ENCODE measurements at places on chromosomes 11 and 22. TPM values are rescaled to one million over a fixed set of nuclear protein-coding genes. Genes with fewer than 3 reads are reported as not detected.

The C11orf21 gene
- total RNA-seq: not detected

The ACTN3 gene
- total RNA-seq: 36.9 TPM

DNA sequence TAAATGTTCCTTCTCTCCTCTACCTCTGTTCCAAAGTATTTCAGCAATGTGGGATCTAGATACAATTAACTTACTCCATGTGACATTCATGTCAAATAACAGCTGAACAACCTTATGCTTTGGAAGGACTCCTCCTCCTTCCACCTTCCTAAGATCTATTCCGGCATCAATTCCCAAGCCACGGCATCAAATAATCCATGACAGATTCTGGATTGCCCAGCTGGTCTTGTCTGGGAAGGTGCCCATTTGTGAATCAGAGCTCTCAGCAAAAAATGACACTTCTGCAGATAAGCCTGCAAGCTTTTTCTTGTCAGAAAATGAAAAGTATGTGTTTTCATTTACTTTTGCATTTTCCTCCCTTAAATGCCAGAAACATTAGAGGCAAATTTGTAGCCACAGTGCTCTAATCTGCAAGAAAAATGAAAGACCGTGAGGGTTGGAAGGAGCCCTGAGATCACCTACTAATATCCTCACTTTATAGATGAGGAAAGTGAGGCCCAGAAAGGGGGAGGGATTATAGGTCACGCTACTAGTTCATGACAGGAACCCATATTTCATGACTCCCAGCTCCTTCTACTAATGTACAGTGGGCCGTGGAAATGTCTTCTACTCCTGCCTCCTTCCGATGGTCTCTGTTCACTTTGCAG lies 124.0 kb downstream of the ME3 start:
- no peak for DNase-seq

GRCh38 chr11:8772571-8773519 lies 90.3 kb downstream of the RPL27A start:
- no peak for DNase-seq

The SLC36A4 gene
- total RNA-seq: 9.7 TPM

DNA sequence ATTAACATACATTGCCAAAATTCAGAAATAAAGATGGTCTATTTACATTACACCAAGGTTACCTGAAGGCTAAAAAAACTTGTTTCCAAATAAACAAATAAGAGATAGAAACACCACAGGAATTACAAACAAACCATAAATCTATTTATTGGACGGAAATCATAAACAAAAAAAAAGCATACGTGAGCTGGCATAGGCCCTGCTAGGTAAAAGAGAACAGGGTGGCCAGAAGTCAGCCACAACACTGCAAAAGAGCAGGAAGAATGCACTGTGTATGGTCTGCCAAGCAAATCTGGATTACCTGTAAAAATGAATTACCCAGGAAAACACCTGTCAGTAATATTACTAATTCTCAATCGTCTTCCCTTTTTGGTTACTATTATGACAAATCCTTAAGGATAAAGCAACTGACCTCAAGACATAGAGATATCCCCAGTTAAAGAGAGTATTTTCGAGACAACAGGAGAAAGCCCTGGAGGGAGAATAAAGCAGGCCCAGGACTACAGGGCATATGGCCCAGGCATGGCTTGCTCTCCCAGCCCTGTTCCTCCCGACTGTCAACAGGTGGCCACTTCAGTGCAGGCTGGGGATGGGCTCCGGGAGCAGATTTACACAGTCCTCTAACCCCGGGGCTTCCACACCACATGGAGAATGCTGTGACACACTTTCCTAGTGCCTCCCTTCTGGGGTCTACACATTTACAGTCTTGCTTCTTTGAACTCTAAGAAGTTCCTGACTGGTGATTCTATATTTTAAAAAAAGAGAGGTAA lies 18.0 kb downstream of the PPP2R1B start:
- DNase-seq: no peak

DNA sequence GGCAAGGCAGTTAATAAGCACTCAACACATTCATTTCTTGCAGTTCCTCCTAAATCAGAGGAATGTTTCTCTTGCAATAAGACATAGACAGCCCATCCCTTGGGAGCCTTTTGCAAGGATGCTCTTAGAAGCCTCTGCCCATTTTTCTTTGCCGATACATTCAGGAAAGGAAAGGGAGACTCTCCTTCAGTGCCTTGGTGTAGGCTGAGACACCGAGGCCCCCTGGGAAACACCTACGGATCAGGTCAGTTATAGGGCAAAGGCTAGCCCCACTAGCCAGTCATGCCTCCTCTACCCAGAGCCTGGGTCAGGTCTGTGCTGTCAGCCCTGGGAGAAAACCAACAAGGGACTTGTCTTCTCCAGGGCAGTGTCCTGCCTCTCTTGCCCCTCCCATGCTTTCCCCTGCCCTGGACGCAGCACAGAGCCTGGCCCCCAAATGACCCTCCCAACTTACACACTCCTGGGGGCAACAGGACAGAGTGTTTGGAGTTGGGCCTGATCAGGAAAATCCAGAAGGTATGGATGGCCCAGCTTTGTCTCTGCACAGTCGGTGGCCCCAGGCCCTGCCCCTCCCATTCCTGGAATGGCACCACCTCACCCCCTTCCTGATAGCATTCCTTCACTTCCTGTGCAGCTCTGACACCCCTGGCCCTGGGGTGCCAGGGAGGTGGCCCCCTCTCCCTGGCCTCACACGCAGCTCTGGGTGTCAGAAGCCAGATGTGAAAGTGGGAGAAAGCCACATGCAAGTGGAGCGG lies 18.3 kb downstream of the ANKK1 start:
- no peak for DNase-seq

- DNase-seq: peak; percentile 49
Measured at GRCh38 chr11:64224151-64224890, 1.7 kb downstream of the TRPT1 start.

GRCh38 chr11:116605543-116606459 lies 167.0 kb downstream of the BUD13 start:
- DNase-seq: peak; percentile 87

The TCN1 gene
- total RNA-seq: not detected

The FAU gene
- 779 TPM for total RNA-seq

DNA sequence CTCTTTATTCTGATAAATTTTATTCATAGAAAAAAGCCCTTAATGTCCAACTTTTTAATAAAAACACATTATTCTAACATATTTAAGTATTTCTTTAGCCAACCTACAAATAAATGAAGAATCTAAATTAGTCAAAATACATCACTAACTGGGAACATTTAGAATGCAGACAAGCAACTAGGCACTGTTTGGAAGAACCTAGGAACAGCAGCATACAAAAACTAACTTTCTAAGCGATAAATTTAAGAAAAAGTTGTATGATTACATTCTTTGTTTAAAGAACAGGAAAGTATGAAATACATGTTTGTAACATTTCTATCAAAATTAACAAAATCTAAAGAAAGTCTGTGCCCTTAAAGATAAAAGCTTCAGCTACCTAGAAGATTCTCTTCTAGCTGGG lies 35.3 kb downstream of the PI4KA start:
- DNase-seq: no peak

- DNase-seq: no peak
Measured at GRCh38 chr11:81070948-81071347, 1630.1 kb upstream of the TENM4 start.

The LRRC10B gene
- 2.6 TPM for total RNA-seq

DNA sequence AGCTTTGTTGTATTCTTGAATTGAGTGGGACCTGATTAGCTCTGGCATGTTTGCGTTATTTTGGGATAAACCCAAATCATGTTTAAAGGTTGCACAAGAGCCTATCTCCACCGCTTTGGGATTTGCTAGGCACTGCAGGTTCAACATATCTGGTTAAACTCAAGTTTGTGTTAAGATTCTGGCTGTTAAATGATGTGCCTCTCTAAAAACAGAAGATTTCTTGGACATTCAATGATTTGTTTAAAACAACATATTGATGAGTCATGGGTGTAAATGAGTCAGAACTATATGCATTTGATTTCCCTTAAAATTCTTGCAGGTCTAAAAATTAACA lies 67.4 kb downstream of the AMOTL1 start:
- no peak for DNase-seq
